Pancreas (tissue), 10 donors: ENCODE measurements at places on chromosomes 4 and X.

DNA sequence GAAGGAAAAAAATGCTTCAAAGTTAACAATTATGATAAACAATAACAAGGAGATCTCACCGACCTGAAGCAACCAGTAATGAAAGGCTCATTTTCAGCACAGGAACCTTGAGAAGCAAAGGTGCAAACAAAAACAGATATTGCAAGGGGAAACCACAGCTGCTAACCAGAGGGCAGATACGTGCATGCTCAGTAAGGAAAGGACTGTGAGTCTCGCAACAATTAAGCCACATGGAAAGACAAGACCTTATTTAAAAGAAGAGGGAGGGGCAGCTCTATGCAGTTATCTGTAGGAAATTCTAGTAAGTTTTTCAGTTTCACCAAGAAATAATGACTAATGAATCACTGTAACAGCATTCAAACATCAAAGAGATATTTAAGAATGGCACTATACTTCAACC is 19.3 kb downstream of the LRCH2 start:
- H3K27ac ChIP-seq = no peak overlapping the region
- no peaks in the 10 kb centered on the region for H3K4me1 ChIP-seq
- H3K4me3 ChIP-seq = no peak overlapping the region
- no peaks in the 10 kb centered on the region for H3K36me3 ChIP-seq
- DNase-seq = no peak
- H3K27me3 ChIP-seq = peaks cover 6% of the 10 kb centered on the region

DNA sequence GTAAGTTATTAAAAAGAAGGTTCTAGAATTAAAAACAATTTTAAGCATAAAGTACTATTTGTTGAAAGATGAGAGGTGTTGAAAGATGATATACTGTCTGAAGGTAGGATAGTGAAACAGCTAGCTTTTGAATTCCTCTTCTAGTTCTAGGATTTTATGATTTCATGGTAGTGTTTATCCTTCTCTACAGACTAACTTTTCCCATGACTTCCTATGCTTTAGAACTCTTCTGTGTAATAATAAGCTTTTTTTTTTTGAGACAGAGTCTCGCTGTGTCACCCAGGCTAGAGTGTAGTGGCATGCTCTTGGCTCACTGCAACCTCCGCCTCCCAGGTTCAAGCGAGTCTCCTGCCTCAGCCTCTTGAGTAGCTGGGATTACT is 96.0 kb upstream of the NUDT6 start:
- no peaks in the 10 kb centered on the region for H3K4me1 ChIP-seq
- H3K4me3 ChIP-seq = no peak overlapping the region
- H3K27me3 ChIP-seq = no peaks in the 10 kb centered on the region
- H3K27ac ChIP-seq = no peak overlapping the region
- H3K36me3 ChIP-seq = no peaks in the 10 kb centered on the region

GRCh38 chr4:70594196-70594595 is 2.1 kb downstream of the AMBN start:
- H3K4me1 ChIP-seq = no peaks in the 10 kb centered on the region
- no peaks in the 10 kb centered on the region for H3K27me3 ChIP-seq
- no peak overlapping the region for H3K27ac ChIP-seq
- no peak for DNase-seq
- H3K4me3 ChIP-seq = no peak overlapping the region

GRCh38 chrX:100685997-100686305 is 42.0 kb downstream of the SRPX2 start:
- no peak overlapping the region for H3K4me3 ChIP-seq
- H3K4me1 ChIP-seq = no peaks in the 10 kb centered on the region
- H3K27me3 ChIP-seq = no peaks in the 10 kb centered on the region

- peak; percentile 72 for DNase-seq
- no peak overlapping the region for H3K27ac ChIP-seq
- H3K4me3 ChIP-seq = no peak overlapping the region
- H3K27me3 ChIP-seq = no peaks in the 10 kb centered on the region
- H3K4me1 ChIP-seq = no peaks in the 10 kb centered on the region
These were observed 44.0 kb downstream of the SLC25A5 start for GRCh38 chrX:119512146-119512800.
